ENCODE measurements at places on chromosomes 5 and 9. TPM values are rescaled to one million over a fixed set of nuclear protein-coding genes. Genes with fewer than 3 reads are reported as not detected.

- no peak for DNase-seq
Measured at GRCh38 chr9:87309236-87309635, 188.4 kb upstream of the DAPK1 start.

- no peak for DNase-seq
Measured at GRCh38 chr5:148880197-148880596, 53.8 kb downstream of the ADRB2 start.

ANXA6 gene
- 262 TPM for polyA plus RNA-seq

- DNase-seq: no peak
Measured at GRCh38 chr5:7808998-7809397, 41.9 kb downstream of the CFAP90 start.

DNA sequence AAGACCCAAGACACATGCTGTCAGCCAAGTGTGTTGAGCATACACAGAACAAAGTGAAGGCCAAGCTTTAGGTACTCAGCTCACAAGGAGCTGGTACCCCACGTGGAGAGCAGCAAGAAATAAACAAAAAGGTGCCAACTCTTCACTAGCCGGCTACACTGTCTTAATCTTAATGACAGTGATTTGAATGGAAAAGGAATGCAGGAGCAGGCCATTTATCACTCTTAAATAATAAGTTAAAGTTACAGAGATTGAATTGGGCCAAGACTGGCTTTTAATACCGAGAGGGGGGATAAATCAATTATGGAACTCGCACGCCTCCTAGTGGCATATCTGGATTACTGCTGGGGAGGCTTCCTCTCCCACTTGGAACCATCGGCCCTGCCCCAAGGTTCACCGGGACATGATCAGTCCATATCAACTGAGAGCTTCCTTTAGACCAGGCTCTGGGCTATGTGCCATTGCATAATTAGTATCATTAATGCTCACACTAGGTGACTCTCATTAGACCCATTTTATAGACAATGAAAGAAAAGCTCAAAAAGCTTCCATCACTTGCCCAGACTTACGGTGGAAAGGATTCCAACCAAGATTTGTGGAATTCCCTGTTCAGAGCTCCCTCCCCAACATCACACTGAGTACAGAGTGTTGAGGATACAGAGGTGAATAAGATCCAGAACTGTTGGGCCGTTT lies 94.0 kb downstream of the ACTL7B start:
- peak; percentile 46 for DNase-seq

GRCh38 chr9:12695474-12695873 lies 2.3 kb downstream of the TYRP1 start:
- no peak for DNase-seq

WDR31 gene
- polyA plus RNA-seq: 5.7 TPM

DNA sequence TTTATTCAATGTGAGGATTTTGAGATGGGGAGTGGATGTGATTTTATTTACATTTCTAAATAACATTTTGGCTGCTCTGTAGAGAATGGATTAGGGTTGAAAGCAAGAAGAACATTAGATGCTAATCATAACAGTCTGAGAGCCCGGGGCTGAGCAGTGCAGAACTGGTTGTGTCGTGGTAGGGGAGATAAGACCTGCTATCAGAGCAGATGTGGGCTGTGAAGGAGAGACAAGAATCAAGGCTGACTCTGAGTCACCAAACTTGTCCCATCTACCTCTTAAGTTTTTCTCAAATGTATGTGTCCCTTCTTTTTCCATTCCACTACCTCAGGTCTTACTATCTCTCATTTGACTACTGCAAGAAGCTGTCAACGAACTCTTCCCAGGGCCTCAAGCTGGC lies 35.4 kb upstream of the SLC28A3 start:
- no peak for DNase-seq

- no peak for DNase-seq
Measured at GRCh38 chr9:86977205-86977835, 30.0 kb upstream of the GAS1 start.

DNA sequence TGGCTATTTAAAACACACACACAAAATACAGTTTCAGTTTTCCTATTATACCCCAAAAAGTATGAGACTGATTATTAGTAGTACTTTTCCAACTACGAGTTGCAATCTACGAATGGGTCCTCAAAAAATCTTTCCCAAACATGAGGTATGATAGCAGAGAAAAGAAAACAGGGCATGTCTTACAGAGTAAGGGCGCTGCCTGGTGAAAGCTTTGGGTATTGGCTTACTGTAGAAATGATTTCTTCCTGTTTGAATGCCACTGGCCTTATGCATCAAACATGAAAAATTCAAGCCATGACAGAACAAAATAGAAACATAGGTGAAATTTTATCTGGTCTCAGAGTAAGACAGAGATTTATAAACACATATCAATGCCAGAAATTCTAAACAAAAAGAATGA lies 448.0 kb downstream of the SPOCK1 start:
- DNase-seq: no peak

ANKRD18B gene
- 0.46 TPM for polyA plus RNA-seq

- no peak for DNase-seq
Measured at GRCh38 chr9:119959846-119960545, 590.8 kb upstream of the BRINP1 start.

GDF9 gene
- polyA plus RNA-seq: 1.3 TPM

NOL8 gene
- polyA plus RNA-seq: 48.4 TPM

GRCh38 chr9:14270358-14271092 lies 43.4 kb downstream of the NFIB start:
- no peak for DNase-seq

DNA sequence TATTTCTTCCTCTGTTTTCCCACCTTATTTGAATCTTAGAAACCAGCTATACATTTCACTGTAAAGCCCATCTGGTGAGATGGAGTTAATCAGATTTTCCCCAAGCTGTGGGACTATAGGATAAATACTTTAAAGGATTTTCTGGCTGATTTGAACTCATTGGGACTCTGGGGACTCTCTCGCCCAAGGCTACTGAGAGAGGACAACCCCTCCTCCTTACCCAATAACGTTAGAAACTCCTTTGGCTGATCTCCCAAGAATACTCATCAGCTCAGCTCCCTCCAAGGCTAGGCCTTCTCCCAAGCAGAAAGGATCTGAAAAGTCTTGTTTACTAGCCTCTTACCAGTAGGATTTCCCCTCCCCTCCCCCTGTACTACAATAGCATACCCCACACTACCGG lies 1.5 kb upstream of the GLRA1 start:
- DNase-seq: no peak

PFN3 gene
- not detected for polyA plus RNA-seq

DNA sequence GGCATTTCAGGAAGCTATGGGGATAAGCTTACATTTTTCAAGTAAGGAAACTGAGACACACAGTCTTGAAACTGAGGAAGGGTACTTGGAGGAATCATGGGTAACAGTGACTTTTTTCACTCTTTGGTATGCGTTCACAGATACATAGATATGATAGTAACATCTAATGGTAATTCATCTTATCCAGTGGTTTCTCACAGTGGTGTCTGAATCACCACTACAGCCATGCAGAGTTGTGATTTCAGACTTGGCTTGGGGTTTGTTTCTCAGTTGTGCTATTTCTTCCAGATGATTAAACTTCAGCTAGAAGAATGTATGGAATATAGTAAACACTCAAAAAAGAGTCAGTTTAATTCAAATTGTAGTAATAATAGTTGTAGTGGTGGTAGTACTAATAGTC lies 239.1 kb upstream of the NUDT12 start:
- DNase-seq: no peak

- DNase-seq: no peak
Measured at GRCh38 chr9:115262952-115263351, 145.0 kb upstream of the TNC start.

GRCh38 chr5:59301727-59302126 lies 591.8 kb downstream of the PDE4D start:
- no peak for DNase-seq

DNA sequence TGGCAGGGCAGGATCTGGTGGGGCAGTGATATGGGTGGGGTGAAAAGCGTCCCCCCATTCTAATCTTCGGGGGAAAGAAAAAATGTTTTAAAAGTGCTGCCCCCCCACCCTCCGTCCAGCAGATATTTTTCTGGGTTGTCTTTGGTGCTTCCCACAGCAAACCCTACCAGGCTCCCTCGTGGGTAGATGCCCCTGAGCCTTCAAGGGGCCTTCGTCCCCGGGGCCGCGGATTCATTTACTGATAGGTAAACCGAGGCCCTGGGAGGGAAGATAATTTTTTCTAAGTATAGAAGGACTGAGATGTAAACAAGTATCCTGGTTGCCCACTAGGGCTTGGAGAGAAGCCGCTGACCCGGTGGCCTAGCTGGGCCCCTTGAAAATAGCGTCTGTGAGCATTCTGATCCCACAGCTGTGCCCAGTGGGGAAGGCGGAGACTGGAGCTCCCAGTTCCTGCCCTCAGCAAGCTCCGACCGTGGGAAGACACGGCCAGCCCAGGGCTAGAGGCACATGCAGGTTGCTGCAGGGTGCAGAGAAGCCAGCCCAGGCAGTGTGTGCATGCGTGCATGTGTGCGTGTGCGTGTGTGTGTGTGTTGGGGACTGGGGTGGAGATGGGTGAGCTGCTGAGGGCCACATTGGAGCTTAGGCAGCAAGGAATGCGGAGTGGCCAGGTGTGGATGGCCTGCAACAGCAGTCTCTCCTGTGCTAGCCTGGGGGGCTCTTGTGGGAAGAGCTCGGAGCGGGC lies 6.0 kb upstream of the RXRA start:
- peak; percentile 63 for DNase-seq

GRCh38 chr5:97067296-97067850 lies 75.0 kb downstream of the LIX1 start:
- DNase-seq: no peak

GRCh38 chr9:98168153-98168780 lies 24.2 kb downstream of the CORO2A start:
- no peak for DNase-seq

DNA sequence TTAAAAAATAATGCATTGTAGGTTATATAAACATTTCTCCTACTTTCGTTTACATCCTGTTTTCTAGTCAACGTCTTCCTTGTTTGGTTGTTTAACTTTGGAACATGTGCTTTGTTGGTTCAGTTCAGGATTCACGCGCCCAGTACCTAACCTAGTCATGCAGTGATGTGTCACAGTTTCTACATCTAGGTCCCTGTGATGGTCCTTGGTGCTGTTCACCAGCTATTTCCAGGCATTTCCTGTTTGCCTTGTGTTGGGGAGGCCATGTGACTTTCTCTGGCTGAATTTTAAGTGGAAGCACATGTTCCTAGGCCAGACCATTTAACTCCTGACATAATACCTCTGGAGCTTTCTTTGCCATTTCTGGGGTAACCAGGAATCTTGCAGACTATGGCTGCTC lies 292.3 kb downstream of the SMARCA2 start:
- DNase-seq: no peak

DNA sequence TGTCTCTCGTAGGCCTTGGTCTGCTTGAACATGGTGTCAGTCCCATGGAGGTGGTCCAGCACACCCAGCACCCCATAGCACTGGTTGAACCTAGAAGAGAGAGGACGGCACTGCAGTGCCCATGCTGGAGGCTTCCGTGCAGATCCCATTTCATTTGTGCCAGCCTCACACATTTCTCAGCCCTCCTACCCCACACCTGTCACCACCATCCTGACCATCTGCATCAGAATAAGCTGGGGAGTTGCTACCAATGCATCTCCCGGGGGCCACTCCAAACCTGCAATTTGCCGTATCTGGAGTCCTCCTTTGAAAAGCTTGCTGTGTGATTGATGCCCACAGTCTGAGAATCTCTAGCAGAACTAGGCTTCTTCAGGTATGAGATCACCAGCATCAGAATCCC lies 30.0 kb downstream of the FAXDC2 start:
- no peak for DNase-seq

DNA sequence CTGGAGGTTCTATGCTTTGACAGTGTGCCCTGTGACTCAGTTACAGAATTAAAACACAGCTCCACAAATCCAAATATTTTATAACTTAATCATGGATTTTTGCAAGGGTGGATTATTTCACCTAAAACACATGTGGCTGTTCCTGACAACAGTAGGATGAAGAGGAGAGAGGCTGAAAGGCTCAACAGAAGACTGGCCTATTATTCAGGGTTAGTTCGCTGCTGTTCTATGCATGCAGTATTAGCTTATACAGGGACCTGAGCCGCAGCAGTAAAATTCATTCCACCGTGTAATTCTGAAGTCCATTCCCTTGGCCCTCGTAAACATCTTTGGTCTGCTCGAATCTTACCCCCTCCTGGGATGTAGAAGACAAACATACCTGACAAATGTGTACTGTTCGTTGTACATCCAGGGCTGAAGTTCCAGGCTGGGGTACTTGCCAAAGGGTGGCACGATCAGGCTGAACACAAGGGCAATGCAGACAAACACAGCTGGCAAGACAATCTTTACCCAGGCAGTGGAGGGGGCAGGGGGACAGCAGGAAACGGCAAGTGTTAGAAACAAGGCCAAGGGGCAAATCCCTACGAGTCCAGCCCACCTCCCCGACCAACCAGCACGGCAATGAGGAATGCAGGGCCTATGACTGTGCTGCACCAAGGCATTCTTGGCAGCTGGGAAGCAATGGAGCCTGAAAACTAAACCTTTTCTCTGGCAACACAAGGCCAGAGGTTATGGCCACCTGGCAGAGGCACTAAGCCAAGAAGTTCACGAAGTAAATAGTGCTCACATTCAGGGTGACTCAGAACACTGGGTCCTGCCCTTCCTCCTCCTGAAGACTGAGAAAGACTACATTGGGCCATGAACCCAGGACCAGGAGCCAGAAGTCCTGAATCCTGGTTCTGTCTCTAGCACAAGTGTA lies 46.8 kb downstream of the NIPSNAP3B start:
- DNase-seq: no peak

HCN1 gene
- 0.06 TPM for polyA plus RNA-seq

- DNase-seq: no peak
Measured at GRCh38 chr5:19519448-19519847, 468.6 kb downstream of the CDH18 start.

PSMD5 gene
- 34.0 TPM for polyA plus RNA-seq

GRCh38 chr5:58264276-58264675 lies 195.6 kb downstream of the PLK2 start:
- no peak for DNase-seq

DNA sequence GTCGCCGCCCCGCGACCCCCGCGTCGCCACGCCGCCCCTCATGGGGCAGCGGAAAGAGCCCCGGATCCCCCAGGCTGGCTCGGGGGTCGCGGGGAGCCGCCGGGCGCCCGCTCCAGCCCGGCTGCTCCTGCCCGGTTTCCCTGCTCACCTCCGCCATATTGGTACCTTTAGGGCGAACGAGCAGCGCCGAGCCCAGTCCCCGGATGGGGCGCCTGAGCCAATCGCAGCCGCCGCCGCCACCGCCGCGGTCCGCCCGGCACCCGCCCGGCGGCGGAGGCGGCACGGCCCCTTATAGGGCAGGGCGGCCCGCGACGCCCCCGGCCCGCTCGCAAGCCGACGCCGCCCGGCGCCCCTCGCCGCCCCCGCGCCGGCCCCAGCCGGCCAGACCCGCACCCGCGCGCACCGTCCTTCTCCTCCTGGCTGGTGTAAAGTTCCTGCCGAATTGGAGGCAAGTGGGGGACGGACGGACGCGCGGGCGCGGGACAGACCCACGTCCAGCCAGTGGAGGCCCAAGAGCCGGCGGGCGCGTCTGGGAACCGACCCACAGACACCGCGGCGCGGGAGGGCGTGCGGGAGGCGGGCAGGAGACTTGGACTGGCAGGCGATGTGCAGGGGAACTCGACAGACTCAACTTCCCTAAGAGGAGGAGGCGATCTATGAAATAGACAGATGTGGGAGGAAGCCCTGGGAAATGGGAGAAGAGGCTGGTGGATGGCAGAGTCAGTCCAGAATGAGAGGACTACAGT lies at the start of gene MIER3:
Gene MIER3 (minus strand): TSS at position 178 of the 746 bp plus-strand sequence. CDS start 21 bp downstream, at position 157.
- peak; percentile 85 for DNase-seq

SPOCK1 gene
- polyA plus RNA-seq: 0.43 TPM

- no peak for DNase-seq
Measured at GRCh38 chr9:7097785-7098752, 340.3 kb downstream of the KDM4C start.

- no peak for DNase-seq
Measured at GRCh38 chr9:72203205-72203803, 54.1 kb downstream of the GDA start.

GRCh38 chr5:64939772-64940510 lies 171.2 kb downstream of the CWC27 start:
- DNase-seq: peak; percentile 40

LCN9 gene
- not detected for polyA plus RNA-seq

Data from left lung (tissue), 14 donors.